ENCODE measurements at places on chromosomes 13 and 19. TPM values are rescaled to one million over a fixed set of nuclear protein-coding genes. Genes with fewer than 3 reads are reported as not detected.

- DNase-seq = no peak
Measured at GRCh38 chr13:60838581-60838980, 441.6 kb downstream of the TDRD3 start.

Gene TPTE2
- total RNA-seq = not detected

Gene GIPR
- total RNA-seq = 2.1 TPM

DNA sequence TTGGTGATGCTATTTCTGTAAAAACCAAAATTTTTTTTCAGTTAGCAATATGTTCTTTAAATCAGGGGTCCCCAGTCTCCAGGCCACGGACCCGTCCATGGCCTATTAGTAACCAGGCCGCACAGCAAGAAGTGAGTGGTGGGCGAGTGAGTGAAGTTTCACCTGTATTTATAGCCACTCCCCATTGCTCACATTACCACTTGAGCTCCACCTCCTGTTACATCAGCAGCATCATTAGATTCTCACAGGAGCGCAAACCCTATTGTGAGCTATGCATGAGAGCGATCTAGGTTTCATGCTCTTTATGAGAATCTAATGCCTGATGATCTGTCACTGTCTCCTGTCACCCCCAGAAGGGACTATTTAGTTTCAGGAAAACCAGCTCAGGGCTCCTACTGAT is 58.9 kb upstream of the SLC7A1 start:
- no peaks in the 10 kb centered on the region for H3K27me3 ChIP-seq
- peaks cover 11% of the 10 kb centered on the region for H3K4me1 ChIP-seq
- H3K4me3 ChIP-seq = no peak overlapping the region
- DNase-seq = no peak
- no peaks in the 10 kb centered on the region for H3K36me3 ChIP-seq
- H3K27ac ChIP-seq = no peak overlapping the region

GRCh38 chr13:48505597-48506091 is 27.2 kb downstream of the RCBTB2 start:
- peaks cover 6% of the 10 kb centered on the region for H3K4me1 ChIP-seq
- no peak for DNase-seq
- no peak overlapping the region for H3K27ac ChIP-seq
- H3K36me3 ChIP-seq = no peaks in the 10 kb centered on the region
- no peak overlapping the region for H3K4me3 ChIP-seq

Gene MBNL2
- 37.8 TPM for total RNA-seq

GRCh38 chr13:110320645-110321044 is 13.6 kb downstream of the COL4A2 start:
- H3K36me3 ChIP-seq = peaks cover 40% of the 10 kb centered on the region
- no peaks in the 10 kb centered on the region for H3K27me3 ChIP-seq
- no peak overlapping the region for H3K4me3 ChIP-seq
- no peak for DNase-seq

DNA sequence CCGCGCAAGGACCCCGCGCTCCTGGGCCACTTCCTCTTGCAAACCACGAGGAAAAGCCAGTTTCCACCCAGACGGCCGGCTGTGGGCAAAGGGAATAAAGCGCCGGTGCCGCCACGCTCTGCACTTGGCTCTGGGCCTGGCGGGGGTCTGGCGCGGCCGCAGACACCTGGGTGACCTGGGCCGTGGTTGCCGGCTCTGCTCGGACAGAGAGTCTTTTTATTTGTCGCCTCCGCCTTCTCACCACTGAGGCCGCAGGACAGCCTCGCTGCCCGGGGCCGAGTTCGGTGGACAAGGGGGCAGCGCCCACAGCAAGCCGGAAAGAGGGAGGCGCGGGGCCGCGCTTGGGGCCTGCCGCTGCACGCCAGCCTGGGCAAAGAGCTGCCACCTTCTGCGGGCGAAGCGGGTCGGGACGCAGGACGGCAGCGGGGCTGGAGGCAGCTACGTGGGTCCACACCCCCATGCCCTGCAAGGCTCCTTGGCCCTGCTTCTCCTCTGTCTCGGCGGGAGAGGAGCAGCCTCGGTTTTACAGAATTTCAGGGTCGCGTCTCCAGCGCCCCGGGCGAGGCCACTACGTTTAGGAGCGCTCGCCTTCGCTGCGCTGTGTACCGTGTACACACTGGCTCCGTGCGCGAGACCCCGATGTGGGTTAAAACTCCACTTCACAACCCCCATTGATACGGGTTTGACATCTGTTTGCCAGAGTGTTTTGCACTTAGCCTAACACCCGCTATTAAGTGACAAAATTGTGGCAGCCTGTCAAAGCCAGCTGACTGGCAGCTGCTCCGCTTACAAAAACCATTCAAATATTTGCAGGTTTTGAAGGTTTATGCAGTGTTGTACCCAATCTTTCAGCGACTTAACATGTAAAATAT is 13.0 kb upstream of the SOX1 start:
- H3K27ac ChIP-seq = no peak overlapping the region
- no peaks in the 10 kb centered on the region for H3K4me1 ChIP-seq
- no peaks in the 10 kb centered on the region for H3K36me3 ChIP-seq
- DNase-seq = no peak

DNA sequence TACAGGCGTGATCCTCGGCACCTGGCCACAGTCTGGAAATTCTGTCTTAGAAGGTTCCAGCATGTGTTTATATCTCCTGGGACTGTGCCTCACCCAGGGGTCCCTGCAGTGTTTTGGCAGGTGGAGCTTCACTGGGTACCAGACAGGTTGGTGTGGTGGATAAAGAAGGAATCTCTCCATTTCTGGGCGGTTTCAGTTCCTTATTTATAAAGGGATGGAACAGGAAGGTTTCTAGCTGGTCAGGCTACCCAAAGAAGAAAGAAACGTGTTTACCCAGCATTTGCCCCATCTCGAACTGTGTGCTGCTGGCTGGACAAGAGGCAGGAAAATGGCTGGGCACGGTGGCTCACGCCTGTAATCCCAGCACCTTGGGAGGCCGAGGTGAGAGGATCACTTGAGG is 9.8 kb downstream of the PNPLA6 start:
- no peak for DNase-seq
- no peak overlapping the region for H3K4me3 ChIP-seq
- no peak overlapping the region for H3K27ac ChIP-seq
- H3K36me3 ChIP-seq = peaks cover 26% of the 10 kb centered on the region

Gene FBXO27
- total RNA-seq = not detected

- H3K27me3 ChIP-seq = no peaks in the 10 kb centered on the region
- peaks cover 21% of the 10 kb centered on the region for H3K4me1 ChIP-seq
- no peak for DNase-seq
- H3K27ac ChIP-seq = no peak overlapping the region
- no peaks in the 10 kb centered on the region for H3K36me3 ChIP-seq
Measured at GRCh38 chr13:65911546-65912193, 1318.5 kb downstream of the PCDH9 start.

GRCh38 chr13:96159725-96160124 is 69.8 kb downstream of the HS6ST3 start:
- H3K27me3 ChIP-seq = peaks cover 80% of the 10 kb centered on the region
- H3K27ac ChIP-seq = no peak overlapping the region
- no peak overlapping the region for H3K4me3 ChIP-seq
- no peaks in the 10 kb centered on the region for H3K4me1 ChIP-seq

DNA sequence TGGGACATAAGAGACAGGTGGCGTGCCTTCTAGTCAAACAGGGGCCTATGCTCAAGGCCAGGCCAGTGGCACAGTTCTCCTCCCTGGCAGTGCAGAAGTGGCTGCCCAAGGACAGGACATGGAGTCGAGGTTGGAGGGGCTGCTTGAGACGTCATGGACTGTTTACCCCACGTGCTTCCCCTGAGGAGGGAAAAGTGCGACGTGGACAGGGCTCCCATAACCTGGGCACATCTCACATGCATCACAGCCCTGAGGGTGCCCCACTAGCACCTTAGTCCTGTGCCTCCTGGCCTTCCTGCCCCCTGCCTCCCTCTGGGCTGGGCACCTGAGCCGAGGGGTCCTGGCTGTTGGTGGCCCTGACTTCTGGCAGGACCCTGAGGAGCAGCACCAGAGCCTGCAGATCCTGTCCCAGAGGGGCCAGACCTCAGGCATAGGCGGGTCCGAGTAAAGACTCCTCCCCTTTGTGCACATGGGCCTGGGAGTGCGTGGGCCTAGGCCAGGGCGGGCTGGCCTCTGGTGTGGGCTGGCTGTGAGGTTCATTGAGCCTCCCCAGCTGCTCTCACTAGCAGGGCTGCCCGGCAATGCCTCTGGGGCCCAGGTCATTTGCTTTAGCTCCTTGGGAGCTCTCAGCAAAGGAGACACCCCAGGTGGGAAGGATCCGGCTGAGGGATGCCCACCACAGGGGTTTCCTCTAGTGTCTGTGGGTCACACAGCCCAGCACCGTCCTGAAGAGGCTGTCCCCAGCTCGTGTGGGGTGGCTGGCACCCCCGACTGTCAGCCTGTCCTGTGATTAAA is 65.7 kb downstream of the CEBPG start:
- H3K27me3 ChIP-seq = no peaks in the 10 kb centered on the region
- no peak overlapping the region for H3K4me3 ChIP-seq
- DNase-seq = no peak
- peaks cover 11% of the 10 kb centered on the region for H3K36me3 ChIP-seq
- peaks cover 13% of the 10 kb centered on the region for H3K4me1 ChIP-seq
- H3K27ac ChIP-seq = no peak overlapping the region

- no peaks in the 10 kb centered on the region for H3K4me1 ChIP-seq
- H3K36me3 ChIP-seq = no peaks in the 10 kb centered on the region
- no peak overlapping the region for H3K27ac ChIP-seq
- no peaks in the 10 kb centered on the region for H3K27me3 ChIP-seq
Measured at GRCh38 chr13:59182241-59182640, 981.5 kb downstream of the DIAPH3 start.

DNA sequence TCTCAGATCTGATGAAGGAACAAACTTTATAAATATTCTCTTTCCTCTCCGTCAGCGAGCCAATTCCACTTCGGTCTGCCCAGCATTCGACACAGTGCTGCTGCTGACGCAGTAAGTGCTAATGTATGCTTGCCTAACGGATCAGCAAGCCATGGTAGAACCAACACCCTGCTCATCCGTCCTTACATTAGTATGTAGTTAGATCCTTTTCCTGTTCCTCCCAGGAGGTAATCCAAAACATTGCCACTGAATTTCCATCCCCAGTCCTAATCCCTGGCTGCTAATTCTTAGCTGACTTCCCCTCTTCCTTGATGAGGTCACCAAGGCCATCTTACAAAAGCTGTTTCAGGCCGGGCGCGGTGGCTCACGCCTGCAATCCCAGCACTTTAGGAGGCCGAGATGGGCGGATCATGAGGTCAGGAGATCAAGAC is 88.0 kb downstream of the STARD13 start:
- no peak for DNase-seq
- peaks cover 3% of the 10 kb centered on the region for H3K36me3 ChIP-seq
- H3K27ac ChIP-seq = no peak overlapping the region
- H3K4me3 ChIP-seq = no peak overlapping the region

- DNase-seq = no peak
- H3K4me1 ChIP-seq = peaks cover 8% of the 10 kb centered on the region
- H3K27me3 ChIP-seq = no peaks in the 10 kb centered on the region
- H3K4me3 ChIP-seq = no peak overlapping the region
Measured at GRCh38 chr19:40009674-40010073, 12.8 kb downstream of the ZNF546 start.

DNA sequence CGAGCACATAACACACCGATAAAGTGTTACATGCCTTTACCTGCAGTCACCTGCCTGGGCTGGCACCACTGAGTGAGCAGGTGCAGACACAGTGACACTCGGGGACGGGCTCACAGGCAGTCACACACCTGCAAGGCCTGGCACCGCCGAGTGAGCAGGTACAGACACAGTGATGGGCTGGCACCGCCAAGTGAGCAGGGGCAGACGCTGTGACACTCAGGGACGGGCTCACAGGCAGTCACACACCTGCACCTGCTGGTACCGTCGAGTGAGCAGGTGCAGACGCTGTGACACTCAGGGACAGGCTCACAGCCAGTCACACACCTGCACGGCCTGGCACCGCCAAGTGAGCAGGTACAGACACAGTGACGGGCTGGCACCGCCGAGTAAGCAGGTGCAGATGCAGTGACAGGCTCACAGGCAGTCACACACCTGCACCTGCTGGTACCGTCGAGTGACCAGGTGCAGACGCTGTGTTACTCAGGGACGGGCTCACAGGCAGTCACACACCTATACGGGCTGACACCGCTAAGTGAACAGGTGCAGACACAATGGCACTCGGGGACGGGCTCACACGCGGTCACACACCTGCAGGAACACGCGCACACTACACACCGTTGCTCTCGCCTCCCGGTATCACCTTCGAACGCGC is 470 bp downstream of the ZNF835 start:
- no peaks in the 10 kb centered on the region for H3K4me1 ChIP-seq
- no peak overlapping the region for H3K4me3 ChIP-seq
- DNase-seq = no peak
- no peak overlapping the region for H3K27ac ChIP-seq

Gene RFC3
- total RNA-seq = 52.4 TPM

DNA sequence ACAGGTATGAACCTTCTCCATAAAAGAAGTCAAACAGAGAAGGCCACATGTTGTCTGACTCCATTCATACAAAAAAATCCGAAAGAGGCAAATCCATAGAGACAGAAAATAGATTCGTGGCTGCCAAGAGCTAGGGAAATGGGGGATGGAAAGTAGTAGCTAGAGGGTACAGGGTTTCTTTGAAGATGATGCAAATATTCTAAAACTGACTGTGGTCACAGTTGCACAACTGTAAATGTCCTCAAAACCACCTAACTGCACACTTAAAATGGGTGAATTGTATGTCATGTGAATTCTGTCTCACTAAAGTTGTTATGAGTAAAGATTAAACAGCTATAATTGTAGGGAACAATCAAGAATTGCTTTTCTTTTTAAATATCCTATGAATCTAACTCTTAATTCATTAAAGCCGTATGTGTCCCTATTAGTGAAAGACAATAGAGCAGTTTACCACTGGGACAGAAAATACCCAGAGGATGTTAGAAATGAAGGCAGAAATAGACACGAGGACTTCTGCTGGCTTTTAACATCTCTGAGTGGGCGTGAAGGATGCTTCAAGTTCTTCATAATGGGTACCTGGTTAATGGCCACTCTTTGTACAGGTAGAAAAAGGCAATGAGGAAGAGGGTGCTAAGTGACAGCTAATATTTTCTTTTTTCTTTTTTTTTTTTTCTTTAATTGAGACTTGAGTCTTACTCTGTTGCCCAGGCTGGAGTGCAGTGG is 21.2 kb downstream of the INSR start:
- H3K4me3 ChIP-seq = no peak overlapping the region
- no peaks in the 10 kb centered on the region for H3K27me3 ChIP-seq
- no peak overlapping the region for H3K27ac ChIP-seq
- no peak for DNase-seq
- H3K36me3 ChIP-seq = no peaks in the 10 kb centered on the region
